H1 (cell line): ENCODE measurements at places on chromosomes 3 and 15.

DNA sequence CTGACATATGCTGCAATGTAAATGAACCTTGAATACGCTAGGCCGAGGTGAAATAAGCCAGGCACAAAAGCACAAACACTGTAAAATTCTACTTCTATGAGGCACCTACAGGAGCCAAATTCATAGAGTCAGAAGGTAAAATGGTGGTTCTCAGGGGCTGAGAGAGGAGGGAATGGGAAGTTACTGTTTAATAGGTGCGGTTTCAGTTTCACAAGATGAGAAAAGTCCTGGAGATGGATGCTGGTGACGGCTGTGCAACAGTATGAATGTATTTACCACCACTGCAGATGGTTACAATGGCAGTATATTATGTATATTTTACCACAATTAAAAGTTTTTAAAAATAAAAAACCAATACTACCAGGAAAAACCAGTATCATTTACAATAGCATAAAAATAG is 4.0 kb downstream of the TNK2 start:
- no peak overlapping the region for H3K4me3 ChIP-seq
- no peak for DNase-seq
- peaks cover 9% of the 10 kb centered on the region; the same call in 1 of the 2 replicates for H3K27me3 ChIP-seq
- H3K36me3 ChIP-seq, result no peaks in the 10 kb centered on the region

- H3K4me3 ChIP-seq, result peak overlapping the region; percentile 29
- peaks cover 5% of the 10 kb centered on the region for H3K27me3 ChIP-seq
- H3K27ac ChIP-seq, result no peak overlapping the region; the same call in 1 of the 2 replicates
- peaks cover 14% of the 10 kb centered on the region for H3K4me1 ChIP-seq
- peaks cover 7% of the 10 kb centered on the region for H3K36me3 ChIP-seq
- no peak for DNase-seq
These were observed 7.1 kb downstream of the CELSR3 start for GRCh38 chr3:48655606-48656005.

GRCh38 chr3:47283591-47284364 is 1.0 kb downstream of the KLHL18 start:
- peaks cover 3% of the 10 kb centered on the region; the same call in 1 of the 2 replicates for H3K36me3 ChIP-seq
- no peak overlapping the region for H3K27ac ChIP-seq
- no peaks in the 10 kb centered on the region for H3K27me3 ChIP-seq
- H3K4me3 ChIP-seq, result peak overlapping the region; percentile 85
- DNase-seq, result peak; percentile 60
- H3K4me1 ChIP-seq, result no peaks in the 10 kb centered on the region

- H3K27ac ChIP-seq, result no peak overlapping the region
- DNase-seq, result peak; percentile 11
- no peak overlapping the region for H3K4me3 ChIP-seq
- no peaks in the 10 kb centered on the region for H3K27me3 ChIP-seq
These were observed 45.1 kb downstream of the CMTM7 start for GRCh38 chr3:32436816-32437189.

GRCh38 chr3:122002611-122003010 is 19.4 kb downstream of the ILDR1 start:
- no peaks in the 10 kb centered on the region for H3K27me3 ChIP-seq
- H3K4me1 ChIP-seq, result peaks cover 4% of the 10 kb centered on the region
- no peak overlapping the region for H3K27ac ChIP-seq
- H3K36me3 ChIP-seq, result no peaks in the 10 kb centered on the region
- DNase-seq, result no peak

DNA sequence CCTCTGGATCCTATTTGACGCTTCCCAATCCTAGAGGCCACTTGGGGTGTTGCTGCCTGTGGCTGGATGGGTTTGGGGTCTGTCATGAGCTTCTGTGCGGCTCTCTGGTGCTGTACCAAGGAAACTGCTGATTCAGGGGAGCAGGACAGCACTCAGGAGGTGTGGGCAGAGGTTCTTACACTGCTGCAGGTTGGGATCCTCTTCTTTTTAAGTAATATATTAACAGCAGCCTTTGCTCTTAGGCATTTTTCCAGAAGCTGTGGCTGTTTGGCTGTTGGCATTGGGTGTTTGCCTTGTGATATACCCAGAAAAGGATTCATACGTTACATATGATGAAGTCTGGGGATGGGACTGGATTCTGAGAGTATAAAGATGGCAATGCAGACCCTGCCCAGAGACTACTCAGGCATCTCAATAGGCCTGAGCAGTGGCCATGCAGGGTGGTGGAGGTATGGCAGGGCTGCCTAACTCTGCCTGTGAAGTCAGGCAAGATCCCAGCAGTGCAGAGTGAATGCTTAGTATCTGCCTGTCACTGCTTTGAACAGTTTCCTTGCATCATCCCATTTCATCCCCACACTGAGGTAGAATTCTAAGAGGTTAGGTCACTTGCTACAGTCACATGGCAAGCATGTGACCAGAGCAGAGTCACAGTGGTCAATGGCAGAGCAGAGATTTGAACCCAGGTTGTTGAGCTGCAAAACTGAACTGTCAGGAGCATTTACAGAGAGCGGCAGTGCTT is 3.9 kb downstream of the ABHD6 start:
- DNase-seq, result no peak
- no peak overlapping the region for H3K27ac ChIP-seq
- no peaks in the 10 kb centered on the region for H3K36me3 ChIP-seq
- no peak overlapping the region for H3K4me3 ChIP-seq

- no peak overlapping the region for H3K4me3 ChIP-seq
- H3K36me3 ChIP-seq, result no peaks in the 10 kb centered on the region
- no peak overlapping the region for H3K27ac ChIP-seq
- no peaks in the 10 kb centered on the region for H3K27me3 ChIP-seq
These were observed 30.9 kb upstream of the ARRDC4 start for GRCh38 chr15:97929456-97930229.

- no peaks in the 10 kb centered on the region; the same call in 1 of the 2 replicates for H3K4me1 ChIP-seq
- no peaks in the 10 kb centered on the region for H3K36me3 ChIP-seq
- H3K4me3 ChIP-seq, result no peak overlapping the region
- no peak overlapping the region for H3K27ac ChIP-seq
These were observed 228.5 kb downstream of the NTRK3 start for GRCh38 chr15:88028024-88028423.

DNA sequence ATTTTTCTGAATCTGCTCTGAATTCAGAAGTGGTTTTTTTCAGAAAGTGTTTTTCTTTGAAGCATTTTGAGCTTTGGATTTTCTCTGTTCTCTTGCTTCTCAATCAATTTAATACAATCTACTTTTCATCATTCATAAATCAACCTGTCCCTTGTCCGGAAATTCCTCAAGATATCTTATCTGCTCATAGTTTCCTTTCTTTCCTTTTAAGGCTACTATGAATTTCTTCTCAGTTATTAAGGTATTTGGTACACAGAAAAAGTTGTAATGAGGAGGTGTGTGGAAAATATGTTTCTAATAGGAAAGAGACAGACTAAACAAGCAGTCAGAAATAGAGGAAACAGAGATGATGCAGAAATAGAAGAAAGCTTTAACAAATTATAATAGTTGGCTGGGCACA is 14.4 kb downstream of the CGGBP1 start:
- no peak overlapping the region for H3K4me3 ChIP-seq
- H3K36me3 ChIP-seq, result no peaks in the 10 kb centered on the region
- no peaks in the 10 kb centered on the region for H3K4me1 ChIP-seq
- H3K27me3 ChIP-seq, result no peaks in the 10 kb centered on the region
- DNase-seq, result no peak

DNA sequence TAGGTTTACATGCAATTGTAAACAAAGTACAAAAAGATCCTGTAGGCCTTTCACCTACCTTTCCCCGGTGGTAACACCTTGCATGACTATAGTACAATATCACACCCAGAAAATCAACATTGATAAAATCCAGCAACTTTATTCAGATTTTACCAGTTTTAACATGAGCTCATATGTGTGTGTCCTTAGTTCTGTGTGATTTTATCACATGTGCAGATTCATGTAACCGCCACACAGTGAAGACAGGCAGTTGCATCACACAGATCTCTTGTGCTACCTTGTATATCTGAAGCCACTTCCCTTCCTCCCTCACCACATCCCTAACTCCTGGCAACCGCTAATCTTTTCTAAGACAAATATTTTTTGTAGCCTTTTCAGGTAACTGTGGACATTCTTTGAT is 183.5 kb upstream of the C2CD4B start:
- no peaks in the 10 kb centered on the region for H3K36me3 ChIP-seq
- H3K4me1 ChIP-seq, result no peaks in the 10 kb centered on the region
- H3K27ac ChIP-seq, result no peak overlapping the region
- H3K4me3 ChIP-seq, result no peak overlapping the region
- no peak for DNase-seq
- H3K27me3 ChIP-seq, result no peaks in the 10 kb centered on the region

GRCh38 chr3:63927422-63928280 is 15.5 kb upstream of the SCAANT1 start:
- no peaks in the 10 kb centered on the region for H3K27me3 ChIP-seq
- no peak overlapping the region for H3K4me3 ChIP-seq
- DNase-seq, result no peak
- no peak overlapping the region for H3K27ac ChIP-seq
- H3K36me3 ChIP-seq, result peaks cover 8% of the 10 kb centered on the region

GRCh38 chr15:73601451-73602445 is 31.4 kb downstream of the NPTN start:
- H3K27ac ChIP-seq, result no peak overlapping the region
- H3K4me3 ChIP-seq, result no peak overlapping the region
- no peaks in the 10 kb centered on the region for H3K36me3 ChIP-seq
- peaks cover 16% of the 10 kb centered on the region for H3K4me1 ChIP-seq

- H3K4me3 ChIP-seq, result no peak overlapping the region
- H3K27ac ChIP-seq, result no peak overlapping the region
- no peak for DNase-seq
- no peaks in the 10 kb centered on the region for H3K4me1 ChIP-seq
- H3K27me3 ChIP-seq, result no peaks in the 10 kb centered on the region
These were observed 25.8 kb downstream of the GREM1 start for GRCh38 chr15:32743411-32744140.

DNA sequence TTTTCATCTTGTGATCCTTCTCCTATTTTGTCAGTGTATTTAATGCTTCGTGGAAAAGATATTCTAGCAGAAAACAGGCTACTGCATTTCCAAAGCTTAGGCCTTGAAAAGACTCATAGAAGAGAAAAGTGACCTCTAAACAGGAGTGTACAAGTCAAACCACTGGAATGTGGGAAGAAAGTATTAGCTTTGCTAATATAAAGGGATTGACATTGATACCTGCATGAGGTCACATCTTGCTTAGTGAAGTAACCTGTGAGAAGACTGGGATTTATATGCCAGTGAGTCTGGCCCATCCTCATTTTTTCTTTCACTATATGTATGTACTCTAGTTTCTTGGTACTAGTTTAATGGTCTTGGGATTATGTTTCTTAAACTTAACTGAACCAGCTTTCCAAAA is 132.9 kb upstream of the TMC3 start:
- no peaks in the 10 kb centered on the region for H3K27me3 ChIP-seq
- no peaks in the 10 kb centered on the region for H3K4me1 ChIP-seq

- no peaks in the 10 kb centered on the region for H3K36me3 ChIP-seq
- no peak overlapping the region for H3K27ac ChIP-seq
- no peak for DNase-seq
- H3K27me3 ChIP-seq, result no peaks in the 10 kb centered on the region
- H3K4me1 ChIP-seq, result no peaks in the 10 kb centered on the region
- no peak overlapping the region for H3K4me3 ChIP-seq
These were observed 78.6 kb upstream of the ADAMTS9 start for GRCh38 chr3:64766440-64766839.

DNA sequence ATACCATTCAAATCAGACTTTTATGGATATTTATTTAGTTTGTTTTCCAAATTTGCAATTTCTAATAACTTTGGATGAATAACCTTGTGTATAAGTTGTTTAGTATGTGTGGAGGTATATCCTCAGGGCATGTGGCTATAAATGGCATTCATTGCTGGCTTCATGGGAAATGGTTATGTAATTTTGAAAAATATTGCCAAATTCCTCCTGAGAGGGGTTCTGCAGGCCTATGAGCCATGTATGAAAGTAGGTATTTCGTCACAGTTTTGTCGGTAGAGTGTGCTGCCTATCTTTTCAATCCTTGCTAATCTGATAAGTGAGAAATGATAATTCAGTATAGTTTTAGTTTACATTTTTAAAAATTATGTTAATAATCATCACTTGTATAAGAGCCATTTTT is 256.4 kb upstream of the ZNF385D start:
- no peak for DNase-seq
- no peak overlapping the region for H3K27ac ChIP-seq
- no peaks in the 10 kb centered on the region for H3K36me3 ChIP-seq

DNA sequence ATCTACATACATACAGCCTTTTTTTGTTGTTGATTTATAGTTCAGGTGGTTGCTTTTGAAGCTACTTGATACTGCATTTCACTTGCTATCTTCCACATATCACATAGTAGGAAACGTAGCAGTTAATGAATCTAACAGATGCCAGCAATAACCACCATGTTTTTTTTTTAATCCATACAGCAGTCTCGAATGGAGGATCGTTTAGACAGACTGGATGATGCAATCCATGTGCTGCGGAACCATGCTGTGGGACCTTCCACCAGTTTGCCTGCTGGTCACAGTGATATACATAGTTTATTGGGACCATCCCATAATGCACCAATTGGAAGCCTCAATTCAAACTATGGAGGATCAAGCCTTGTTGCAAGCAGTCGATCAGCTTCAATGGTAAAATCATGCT is 123.2 kb upstream of the CGNL1 start:
- no peaks in the 10 kb centered on the region for H3K27me3 ChIP-seq
- no peak for DNase-seq
- H3K27ac ChIP-seq, result no peak overlapping the region
- H3K4me1 ChIP-seq, result peaks cover 8% of the 10 kb centered on the region; the same call in 1 of the 2 replicates
- peaks cover 4% of the 10 kb centered on the region; the same call in 1 of the 2 replicates for H3K36me3 ChIP-seq

GRCh38 chr15:64122444-64122843 is 26.7 kb downstream of the SNX1 start:
- H3K4me1 ChIP-seq, result no peaks in the 10 kb centered on the region
- no peak for DNase-seq
- peaks cover 23% of the 10 kb centered on the region for H3K36me3 ChIP-seq
- H3K4me3 ChIP-seq, result no peak overlapping the region

DNA sequence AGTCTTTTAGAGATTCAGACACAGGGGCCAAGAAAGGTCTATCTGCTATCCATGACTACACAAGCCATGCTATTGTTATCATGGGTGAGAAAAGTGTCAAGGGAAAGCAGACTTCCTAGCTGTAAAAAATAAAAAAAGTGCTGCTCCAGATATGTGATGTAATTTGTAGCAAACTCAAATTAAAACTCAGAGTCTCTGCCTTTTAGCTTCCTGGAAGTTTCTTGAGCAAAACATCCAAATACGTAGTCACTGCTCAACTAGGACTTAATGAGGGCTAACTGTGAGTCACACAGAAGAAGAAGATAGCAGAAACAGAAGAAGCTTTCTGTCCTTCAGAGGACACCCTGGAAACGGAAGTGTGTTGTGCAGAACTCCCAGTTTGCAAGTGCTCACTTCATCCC is 393.4 kb upstream of the NR2F2 start:
- H3K4me1 ChIP-seq, result no peaks in the 10 kb centered on the region
- H3K36me3 ChIP-seq, result no peaks in the 10 kb centered on the region
- H3K4me3 ChIP-seq, result no peak overlapping the region
